GOT3 (cell line): ENCODE measurements at places on chromosomes 1 and 21.

DNA sequence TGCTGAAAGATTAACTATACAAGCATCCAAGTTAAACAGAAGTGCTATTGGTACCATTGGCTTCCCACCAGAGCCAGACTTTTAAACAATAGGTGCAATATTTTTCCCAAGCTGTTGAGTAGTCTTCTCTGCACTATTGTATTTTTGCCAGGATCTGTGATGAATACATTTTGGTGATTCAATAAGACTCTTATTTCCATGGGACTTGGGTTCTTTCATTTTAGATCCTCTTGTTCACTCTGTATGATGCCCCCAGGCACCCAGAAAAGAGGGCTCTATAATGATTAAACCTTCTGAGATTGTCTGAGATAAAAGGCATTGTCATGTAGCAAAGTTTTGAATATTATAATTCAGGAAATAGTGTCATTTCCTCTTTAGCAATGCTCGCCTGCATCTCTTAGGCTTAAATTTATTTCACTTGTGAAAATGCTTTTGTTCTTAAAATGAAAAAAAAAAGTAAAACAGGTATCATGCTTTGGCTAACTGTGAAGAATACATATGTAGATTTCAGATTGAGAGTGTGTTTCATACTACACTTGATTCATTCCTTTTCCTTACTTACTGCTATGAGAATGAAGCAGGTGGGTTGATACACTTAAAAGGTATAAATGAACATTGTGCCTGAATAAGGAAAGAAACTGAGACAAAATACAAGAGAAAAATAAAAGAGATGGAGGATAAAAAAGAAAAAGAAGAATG, 275.0 kb downstream of the HMCN1 start:
- no peak for DNase-seq

GRCh38 chr21:42258150-42258884, 39.4 kb downstream of the ABCG1 start:
- no peak for DNase-seq

DNA sequence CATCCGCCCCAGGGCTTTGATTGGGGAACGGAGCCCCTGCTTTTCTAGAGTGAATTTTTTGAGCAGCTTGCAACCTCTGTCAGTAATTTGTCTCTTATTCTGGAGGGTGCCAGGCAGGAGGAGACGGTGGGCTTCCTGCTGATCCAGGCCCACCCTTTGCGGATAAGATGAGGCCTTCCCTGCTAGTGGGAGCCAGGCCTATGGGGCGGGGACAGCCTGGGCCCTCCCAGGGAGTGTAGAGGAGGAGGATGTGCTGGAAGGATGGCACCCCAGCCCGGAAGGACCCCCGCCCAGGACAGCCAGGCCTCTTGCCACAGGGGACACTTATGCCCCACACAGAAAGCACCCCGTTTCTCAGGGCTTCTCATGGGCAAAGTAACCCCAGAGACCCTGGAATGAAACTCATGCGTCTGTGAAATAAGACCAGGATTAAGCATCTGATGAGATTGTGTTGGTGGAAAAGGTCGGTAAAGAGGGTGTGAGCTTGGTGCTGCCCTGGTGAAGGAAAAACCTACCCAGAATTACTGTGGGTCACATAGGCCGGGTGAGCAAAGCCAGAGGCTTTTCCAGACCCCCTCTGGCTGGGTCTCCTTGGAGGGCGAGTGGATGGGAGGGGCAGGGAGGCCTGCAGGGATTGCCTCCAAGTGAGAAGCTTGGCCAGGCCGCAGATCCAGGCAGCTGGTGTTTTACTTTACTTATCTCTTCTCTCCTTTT, 118.7 kb downstream of the SIK1 start:
- no peak for DNase-seq

DNA sequence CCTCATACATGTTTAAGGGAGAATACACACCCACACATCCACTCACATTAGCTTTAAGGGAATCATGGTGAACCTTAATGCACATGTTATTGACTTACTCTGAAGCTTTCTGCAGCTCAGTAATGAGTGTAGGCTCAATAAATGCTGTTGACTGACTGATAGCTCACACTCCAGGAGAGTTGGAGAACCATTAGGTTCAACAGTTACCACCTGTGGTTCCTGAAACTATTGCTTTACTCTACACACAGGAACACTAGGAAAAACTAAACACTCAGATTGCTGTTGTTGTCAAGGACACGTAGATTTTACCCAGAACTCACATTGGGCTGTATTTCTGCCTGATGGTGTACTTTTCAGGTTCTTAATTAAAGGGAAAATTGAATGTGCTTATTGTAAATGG, 37.3 kb downstream of the ZC3H11B start:
- DNase-seq = no peak

- no peak for DNase-seq
Measured at GRCh38 chr1:172903581-172904220, 147.0 kb downstream of the TNFSF18 start.

DNA sequence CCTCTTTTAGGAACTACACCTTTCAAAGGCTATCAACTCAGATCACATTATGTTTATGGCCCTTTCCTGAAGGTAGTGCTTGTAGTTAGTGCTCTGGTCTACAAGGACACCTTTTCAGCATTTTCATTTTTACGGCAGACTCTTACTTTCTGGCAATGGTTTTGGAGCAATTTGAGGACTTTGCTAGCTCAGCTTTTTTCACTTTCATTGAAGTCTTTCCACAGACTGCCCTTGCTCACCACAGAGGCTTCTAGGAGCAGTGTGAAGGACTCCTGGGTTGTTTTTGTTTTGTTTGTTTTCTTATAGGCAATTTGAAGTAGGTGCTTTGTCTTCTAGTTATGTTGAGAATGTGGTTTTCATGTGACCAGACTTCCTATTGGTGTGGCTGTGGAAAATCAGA, 43.1 kb downstream of the CD55 start:
- DNase-seq = no peak

GRCh38 chr1:53065391-53065790, 3.4 kb downstream of the PODN start:
- no peak for DNase-seq

GRCh38 chr1:243287652-243288051, 31.8 kb downstream of the SDCCAG8 start:
- no peak for DNase-seq

GRCh38 chr1:209780268-209780667, 4.1 kb downstream of the C1orf74 start:
- DNase-seq = no peak

DNA sequence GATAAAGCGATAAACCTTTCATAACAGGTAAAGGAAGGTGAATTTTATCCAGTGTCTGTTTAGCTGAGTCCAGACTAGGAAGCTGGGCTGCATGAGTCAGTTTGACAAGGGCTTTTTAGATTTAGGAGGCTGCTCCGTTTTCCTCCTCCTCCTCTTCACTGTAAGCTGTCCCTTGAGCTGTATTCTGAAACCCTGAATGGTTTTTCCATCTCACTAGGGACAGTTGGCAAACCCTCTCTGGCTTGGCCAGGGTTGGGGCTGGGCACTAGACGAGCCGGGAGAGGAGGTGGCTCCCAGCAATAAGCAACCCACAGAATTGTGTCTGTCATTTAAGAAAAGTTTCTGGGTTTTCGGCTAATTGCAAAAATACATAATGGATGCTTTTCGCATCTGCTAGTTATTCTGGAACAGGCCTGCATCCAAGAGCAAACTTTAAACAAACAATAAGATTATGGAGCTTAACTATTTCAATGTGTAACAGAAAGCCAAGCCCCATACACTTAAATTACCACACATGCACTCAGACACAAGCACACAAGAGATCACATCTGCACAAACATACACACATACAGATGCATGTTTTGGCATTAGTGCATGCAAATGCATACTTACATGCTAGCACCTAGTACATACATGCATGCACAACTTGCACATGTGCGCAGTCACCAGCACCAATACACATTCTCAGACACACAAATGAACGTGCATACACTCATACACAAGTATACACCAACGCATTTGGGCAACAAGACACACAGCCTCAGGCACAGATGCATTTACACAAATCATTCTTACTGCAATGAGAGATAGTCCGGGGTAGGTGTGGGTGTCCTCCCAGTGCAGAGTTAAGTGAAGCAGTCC, 27.8 kb upstream of the FOXE3 start:
- DNase-seq = no peak

DNA sequence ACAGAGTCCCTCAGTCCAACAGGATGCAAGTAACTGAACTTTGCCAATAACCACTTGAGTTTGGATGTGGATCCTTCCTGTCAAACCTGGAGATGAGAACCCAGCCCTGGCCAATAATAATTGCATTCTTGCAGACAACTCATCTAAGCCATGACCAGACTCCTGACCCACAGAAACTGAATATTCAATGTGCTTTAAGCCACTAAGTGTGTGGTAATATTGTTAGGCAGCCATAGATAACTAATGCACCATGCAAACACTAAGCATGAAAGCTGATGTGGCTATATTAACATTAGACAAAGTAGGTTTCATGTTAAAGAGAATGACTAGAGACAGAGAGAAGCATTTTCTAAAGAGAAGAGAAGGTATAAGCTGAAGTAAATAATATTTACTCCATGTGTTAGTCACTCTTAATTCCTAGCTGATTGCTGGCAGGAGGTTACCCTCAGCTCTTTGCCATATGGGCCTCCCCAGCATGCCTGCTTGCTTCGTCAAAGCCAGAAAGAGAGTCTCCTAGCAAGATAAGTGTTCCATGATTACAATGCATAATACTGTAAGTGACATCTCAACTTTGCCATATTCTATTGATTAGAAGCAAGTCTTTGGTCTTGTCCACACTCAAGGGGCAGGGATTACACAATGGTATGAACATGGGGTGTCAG, 276.4 kb upstream of the PLXNA2 start:
- no peak for DNase-seq

GRCh38 chr21:38729754-38730379, 75.9 kb upstream of the ETS2 start:
- no peak for DNase-seq
